ENCODE measurements at places on chromosomes 7 and 10.

DNA sequence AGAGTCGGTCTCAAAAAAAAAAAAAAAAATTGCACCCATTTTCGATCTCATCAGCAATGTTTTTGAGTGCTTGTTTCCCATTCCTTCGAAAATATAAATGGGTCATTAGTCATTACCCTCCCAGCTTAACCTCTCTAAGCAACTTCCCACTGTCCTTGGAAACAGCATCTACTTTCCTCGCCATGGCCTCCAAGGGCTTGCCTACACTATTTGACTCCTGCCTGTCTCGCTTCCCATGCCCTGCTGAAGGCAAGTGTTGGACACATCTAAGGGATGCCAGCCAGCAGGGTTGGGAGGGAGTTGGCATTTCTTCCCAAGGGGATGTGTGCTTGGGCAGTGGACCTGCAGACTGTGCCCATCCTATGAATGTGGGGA lies 12.7 kb upstream of the RHBDD2 start:
- no peak for DNase-seq

DNA sequence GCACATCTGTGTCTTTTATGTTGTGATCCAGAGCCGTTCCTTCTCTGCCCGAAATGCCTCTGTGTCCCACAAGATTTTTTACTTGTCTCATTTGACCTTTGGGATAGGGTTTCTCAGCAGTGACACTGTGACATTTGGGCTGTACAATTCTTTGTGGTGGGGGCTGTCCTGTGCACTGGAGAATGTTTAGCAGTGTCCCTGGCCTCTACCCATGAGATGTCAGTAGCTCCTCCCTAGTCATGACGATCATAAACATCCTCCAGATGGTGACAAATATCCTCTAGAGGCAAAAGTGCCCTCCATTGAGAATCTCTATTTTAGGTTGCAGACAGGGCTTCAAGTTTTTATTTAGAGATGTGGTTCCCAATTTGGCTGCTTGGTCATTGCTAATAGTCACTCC lies 91.3 kb downstream of the PPP1R17 start:
- no peak for DNase-seq

GRCh38 chr7:25759748-25760147 lies 392.2 kb upstream of the NFE2L3 start:
- DNase-seq, result no peak

GRCh38 chr7:38319873-38320272 lies 46.4 kb upstream of the TARP start:
- DNase-seq, result no peak

DNA sequence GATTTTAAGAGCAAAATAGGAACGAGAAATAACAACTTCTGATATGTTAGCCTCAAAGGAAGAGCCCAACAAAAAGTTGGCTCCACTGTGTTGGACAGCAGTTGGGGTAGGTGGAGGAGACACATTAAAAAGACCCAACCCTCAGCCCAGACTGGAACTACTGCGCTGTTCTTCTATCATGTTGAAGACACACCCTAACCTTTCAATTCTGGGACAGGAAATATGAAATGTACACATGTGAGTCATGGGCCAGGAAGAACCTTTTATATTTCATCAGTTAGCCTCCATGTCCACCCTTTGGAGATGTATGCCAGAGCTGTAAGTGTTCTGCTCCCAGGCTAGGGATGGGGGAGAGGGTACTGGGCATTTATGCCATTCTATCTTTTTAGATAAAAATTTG lies 22.1 kb downstream of the CLDN12 start:
- DNase-seq, result no peak

DNA sequence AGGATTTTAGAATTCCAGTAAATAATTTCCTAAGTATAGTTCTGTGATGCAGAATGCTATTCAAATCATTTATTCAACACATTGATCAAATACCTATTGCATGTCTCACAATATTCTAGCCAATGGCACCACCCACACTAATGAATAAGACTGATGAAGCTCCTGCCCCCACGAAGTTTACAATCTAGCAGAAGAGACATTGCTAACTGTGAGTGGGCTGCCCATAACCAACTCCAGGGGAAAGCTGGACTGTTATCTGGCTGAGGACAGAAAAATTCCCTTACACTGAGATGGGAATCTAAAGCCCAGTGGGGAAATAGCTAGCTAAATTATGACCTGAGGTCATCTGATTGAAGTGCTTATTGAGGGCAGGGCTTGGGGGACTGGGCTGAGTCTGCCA lies 128.8 kb upstream of the LYZL2 start:
- no peak for DNase-seq

DNA sequence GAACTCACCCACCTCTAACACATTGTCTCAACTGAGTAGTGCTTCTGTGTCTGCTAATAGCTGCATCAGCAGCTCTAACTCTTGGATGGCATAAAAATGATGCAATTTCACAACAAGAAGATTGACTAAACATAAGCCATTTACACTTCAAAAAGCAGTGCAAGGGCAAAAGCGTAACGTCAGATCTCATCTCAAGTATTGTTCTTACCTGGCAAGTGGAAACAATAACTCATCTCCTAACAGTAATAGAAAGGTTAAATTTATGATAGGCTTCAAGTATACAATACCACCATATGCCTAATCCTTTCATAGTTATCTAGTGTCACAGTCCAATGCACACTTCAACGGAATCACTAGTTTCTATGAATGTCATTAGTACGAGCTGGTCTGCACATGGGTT lies 14.8 kb downstream of the TPK1 start:
- no peak for DNase-seq

GRCh38 chr7:151321341-151321740 lies 20.3 kb upstream of the NUB1 start:
- DNase-seq, result no peak

DNA sequence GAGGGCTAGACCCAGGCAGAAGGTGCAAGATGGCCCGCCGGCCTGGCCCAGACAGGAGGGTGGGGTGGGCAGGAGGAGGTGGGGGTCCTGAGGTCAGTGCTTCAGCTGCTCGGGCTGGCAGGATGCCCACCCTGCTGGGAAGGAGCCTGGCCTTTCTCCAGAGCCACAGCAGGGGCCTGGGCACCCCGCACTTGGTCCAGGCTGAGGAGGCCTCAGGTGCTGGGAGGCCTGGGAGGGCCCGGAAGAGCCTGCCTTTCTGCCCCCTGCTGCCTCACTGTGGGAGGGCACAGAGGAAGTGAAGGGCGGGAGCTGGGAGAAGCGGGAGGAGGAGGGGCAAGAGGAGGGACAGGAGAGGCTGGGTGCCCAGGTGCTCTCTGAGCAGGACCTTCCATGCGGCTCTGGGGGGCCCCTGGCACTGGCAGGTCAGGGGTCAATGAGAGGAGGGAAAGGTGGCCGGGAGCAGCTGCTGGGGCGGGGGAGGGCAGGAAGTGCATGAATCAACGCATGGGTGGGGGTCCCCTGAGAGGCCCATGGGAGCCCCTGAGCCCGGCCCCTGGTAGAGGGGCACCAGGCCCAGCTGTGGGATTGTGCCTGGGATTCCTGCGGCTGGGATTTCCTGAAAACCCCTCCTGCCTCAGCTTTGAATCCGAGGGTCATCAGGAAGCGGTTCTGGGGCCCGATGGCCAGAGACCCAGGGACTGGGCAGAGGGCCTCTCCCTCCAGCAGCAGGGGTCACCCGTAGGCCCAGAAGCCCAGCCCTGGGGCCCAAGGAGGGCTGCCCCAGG lies 49.9 kb downstream of the PWWP2B start:
- DNase-seq, result peak; percentile 43

DNA sequence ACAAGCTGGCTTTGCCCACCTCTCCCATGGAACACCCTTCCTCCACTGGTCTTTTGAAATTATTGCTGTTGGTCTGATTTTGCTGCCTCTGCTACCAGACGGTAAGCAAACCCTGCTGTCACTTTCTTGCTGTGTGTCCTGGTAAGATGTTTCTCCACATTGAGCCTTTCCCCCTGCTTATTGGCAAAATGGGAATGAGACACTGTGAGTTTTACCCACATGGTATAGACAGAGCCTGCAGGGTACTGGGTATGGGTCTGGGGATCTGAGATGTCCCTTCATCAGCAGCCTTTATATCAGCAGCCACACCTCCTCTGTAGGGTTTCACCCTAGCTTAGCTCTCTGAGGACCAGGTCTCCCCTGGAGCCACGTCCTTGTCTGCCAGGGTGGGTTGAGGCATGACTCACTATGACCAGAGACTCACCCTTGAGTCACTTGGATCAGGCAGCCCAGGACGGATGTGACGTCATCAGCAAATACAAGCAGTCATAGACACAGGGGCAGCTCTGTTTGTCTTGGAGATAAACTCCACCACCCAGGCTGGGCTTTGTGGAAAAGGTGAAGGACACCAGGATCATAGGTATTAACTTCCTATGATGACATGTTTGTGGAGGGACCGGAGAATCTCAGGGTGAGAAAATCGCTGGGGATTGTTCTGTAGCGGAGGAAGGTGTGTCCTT lies 17.9 kb upstream of the BAIAP2L1 start:
- DNase-seq, result no peak

DNA sequence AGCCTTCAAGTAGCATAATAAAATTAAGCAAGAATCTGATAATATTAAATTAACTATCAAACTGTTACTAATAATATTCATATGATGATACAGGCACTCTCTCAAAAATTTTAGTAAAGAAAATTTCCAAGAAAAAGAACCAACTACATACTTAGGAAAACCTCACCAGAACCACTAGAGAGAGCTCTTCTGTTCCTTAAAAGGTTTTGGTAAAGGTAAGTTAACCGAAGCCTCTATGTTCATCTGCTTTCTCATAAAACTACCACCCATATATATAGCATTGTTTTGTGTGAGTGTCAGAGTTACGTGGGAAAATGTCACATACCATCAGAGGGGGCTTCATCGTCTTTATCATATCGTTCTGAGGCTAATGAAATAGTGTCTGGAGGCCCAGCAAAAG lies 20.7 kb downstream of the SKAP2 start:
- no peak for DNase-seq

DNA sequence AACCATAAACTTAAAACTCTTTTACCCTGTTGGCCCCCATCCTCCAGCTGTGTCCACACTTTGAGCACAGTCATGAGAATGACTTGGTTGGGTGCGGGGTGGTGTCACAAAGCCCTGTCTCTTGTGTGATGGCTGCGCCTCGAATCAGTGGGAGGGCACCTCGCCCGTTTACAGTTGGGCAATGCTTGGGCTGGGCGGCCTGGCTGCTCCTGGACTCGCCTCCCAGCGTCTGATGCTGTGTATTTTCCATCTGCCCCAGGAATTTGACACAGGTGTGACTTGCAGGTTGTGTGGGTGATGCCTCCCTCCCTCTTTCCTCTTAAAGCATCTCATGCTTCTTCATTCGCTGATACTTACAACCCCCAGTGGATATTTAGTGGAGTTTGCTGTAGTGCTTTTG lies 33.7 kb downstream of the CHST12 start:
- DNase-seq, result no peak

DNA sequence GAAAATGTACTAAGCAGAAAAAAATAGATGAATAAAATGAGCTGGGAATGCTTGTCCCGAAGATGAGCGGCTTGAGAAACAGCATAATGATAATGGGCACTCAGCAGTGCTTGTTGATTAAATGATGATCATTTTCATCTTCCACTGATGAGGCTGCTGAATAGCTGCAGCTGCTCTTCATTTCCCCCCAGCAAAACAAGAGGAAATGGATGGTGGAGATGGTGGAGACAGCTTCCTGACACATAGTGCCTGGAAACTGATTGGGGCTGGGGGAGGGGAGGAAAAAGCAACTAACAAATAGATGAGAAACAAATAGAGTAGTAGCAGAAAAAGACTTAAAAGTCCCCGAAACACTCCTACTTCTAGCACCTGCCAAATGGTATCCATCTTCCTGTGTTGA lies 41.4 kb downstream of the MRC1 start:
- no peak for DNase-seq

DNA sequence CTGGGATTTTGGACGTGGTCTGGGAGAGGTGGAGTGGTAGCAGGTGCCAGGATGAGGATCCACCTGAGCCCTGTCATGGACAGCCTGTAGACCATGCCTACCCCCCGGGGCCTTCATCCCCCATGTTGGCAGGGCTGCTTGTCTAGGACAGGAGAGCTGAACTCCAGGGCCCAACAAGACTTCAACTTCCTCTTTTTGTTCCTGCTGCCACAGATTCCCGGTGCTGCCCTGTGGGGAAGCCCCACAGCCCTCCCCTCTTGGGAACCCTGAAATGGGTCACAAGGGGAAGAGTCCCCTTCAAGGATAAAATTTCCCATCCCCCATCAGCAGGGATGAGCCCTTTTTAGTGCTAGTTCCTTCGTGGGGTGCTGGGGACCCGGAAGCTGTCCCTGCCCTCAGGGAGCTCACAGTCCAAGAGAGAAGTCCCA lies 1.3 kb upstream of the CUEDC2 start:
- no peak for DNase-seq

DNA sequence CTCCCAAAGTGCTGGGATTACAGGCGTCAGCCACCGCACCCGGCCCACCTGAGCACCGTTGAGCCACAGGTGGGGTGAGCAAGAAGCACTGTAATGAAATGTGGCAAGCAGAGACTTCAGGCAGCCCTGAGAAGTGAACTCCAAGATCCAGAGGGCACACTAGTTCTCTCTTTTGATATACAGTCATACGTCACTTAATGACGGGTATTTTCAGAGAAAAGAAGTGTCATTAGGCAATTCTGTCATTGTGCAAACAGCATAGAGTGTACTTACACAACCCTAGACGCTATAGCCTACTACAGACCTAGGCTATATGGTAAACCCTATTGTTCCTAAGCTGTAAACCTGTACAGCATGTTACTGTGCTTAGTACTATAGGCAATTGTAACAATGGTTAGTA lies 7.9 kb downstream of the PANK1 start:
- no peak for DNase-seq

DNA sequence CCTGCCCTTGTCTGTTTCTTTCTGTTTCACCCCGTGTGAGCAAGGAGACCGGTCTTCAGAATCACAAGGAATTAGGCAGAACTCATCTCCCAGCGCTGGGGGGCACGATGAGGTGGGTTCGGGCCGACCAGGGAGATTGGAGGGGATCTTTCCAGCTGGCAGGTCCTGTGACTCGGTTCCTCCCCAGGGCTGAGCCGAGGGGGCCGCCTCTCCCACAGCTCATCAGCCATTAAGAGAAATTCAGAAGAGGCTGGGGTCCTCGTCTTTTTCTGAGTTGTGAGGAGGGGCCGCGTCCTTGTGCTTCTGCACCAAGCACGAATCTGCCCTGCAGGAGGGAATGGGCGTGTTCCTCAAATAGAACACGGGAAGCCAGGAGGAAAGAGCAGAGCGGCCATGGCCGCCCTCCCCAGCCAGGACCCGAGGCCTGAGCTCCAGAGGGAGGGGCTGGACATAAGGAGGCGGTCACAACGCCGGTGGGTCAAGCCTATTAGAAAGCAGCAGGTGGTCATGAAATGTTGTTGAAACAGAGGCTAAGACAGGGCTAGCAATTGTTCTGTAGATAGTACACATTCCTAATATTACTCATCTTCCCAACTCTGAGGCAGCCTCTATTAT lies 125.3 kb downstream of the ADARB2 start:
- DNase-seq, result no peak

- no peak for DNase-seq
Measured at GRCh38 chr10:12712293-12712983, 289.1 kb downstream of the CCDC3 start.

DNA sequence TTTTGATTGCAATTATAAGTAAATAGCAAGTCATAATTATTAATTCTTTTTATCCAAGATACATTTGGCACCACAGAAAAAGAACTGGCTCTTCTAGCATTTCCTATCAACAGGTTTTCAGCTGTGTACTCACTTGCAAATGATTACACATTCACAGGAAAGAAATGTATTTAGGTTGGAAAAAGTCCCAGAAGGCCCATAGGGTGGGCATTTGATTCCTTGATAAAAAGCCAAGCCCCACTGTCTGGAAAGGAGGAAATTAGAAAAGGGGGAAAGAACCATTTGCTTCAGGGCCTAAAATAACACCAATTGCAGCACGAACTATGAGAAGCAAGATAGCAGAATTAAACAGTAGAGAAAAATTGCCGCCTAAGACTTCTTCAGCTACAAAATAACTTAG lies 80.8 kb upstream of the COL1A2 start:
- no peak for DNase-seq

- DNase-seq, result no peak
Measured at GRCh38 chr7:138645284-138645683, 55.9 kb downstream of the SVOPL start.
